Activated CD4-positive, alpha-beta memory T cell treated with anti-CD3 and anti-CD28 coated beads, Interleukin-2, amount 10 ng/mL, durations not matched to agents 7 days and 5 days (primary cell): ENCODE measurements at places on chromosomes 12 and 14. TPM values are rescaled to one million over a fixed set of nuclear protein-coding genes. Genes with fewer than 3 reads are reported as not detected.

GRCh38 chr12:58481811-58482210 is 438.5 kb downstream of the LRIG3 start:
- H3K36me3 ChIP-seq = no peaks in the 10 kb centered on the region
- H3K4me3 ChIP-seq = no peak overlapping the region
- H3K4me1 ChIP-seq = no peaks in the 10 kb centered on the region
- no peaks in the 10 kb centered on the region for H3K27me3 ChIP-seq
- DNase-seq = no peak

DNA sequence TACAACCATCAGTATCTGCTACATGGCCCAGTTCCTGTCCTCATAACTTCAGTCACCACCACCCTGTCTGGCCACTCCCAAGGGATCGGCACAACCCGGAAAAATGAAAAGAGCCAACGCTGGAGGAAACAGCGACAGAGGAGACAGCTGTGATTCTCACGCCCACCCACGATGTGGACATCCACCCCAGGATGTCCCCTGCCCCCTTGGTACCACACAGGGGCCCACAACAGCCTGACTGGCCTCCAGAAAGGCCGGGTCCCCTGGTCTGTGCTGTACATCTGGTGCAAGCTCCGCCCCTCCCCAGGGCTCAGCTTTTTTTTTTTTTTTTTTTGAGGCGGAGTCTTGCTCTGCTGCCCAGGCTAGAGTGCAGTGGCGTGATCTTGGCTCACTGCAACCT is 12.5 kb downstream of the RPS6KL1 start:
- no peak overlapping the region for H3K27ac ChIP-seq
- no peaks in the 10 kb centered on the region for H3K27me3 ChIP-seq
- no peak for DNase-seq

DNA sequence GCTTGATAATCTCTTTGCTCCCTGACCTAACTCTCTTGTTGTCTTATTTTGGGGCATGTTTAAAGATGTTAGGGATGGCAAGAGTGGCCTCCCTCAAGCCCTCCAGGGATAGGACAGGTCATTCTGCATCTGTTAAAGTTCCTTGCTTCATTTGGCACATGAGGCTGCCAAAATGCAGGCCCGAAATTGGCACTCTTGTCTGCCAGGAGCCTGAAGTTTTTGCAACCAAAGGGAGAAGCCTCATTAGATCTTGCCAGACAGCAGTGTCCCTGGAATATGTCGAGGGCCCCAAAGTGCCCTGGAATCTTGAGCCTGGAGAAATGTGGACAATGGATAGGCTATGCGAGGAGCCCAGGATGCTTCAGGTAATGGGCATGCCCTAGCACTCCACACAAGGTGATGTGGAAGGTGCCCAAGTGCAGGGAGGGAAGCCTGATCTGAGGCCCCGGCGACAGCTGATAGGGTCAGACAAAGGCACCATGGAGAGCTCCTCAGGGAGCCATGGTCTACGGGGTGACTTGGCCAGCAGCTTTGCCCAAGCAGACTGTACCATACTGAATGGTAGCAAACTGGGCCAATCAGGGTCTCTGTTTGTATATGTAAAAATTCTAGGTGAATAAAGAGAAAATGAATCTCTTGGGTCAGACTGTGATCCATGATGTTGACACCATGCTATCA is 173.0 kb upstream of the WSCD2 start:
- H3K27ac ChIP-seq = no peak overlapping the region
- no peaks in the 10 kb centered on the region for H3K36me3 ChIP-seq
- no peak overlapping the region for H3K4me3 ChIP-seq
- H3K4me1 ChIP-seq = peaks cover 2% of the 10 kb centered on the region

CPNE6 gene
- total RNA-seq = not detected
